Hematopoietic multipotent progenitor cell (in vitro differentiated cells): ENCODE measurements at places on chromosomes 3 and 15.

- DNase-seq, result no peak
Observed at GRCh38 chr15:73621286-73621826, 11.8 kb downstream of the NPTN start.

GRCh38 chr3:104628185-104628789 is 738.4 kb upstream of the ALCAM start:
- peak; percentile 56 for DNase-seq

- no peak for DNase-seq
Observed at GRCh38 chr3:111321786-111322185, 220.2 kb upstream of the CD96 start.

DNA sequence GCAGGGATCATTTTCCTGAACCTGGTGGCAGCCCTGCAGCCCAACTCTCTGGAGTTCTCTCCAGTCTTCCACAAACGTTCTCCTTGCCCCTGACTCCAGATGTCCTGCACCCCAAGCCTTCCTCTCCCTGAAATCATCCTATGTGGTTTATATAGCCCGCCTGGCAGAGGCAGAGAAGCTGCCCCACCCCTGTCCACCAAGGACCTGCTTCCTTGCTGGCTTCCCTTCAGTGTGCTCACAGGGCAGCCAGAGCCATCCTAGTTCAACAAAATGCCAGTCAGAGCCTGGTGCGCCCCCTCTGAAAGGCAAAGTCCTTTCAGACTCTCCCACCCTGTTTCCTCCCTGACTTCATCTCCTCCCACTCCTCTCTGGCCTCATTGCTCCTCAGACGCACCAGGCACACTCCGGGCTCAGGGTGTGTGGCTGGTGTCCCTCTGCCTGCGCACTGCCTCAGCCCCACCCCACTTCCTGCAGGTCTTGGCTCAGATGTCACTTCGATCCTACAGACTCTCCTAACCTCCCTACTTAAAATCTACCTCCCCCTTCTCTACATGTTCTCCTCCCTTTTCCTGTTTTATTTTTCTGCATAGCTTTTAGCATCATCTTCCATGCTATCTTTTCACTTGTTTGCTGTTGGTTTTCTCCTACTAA is 5.9 kb downstream of the KBTBD13 start:
- peak; percentile 25 for DNase-seq

DNA sequence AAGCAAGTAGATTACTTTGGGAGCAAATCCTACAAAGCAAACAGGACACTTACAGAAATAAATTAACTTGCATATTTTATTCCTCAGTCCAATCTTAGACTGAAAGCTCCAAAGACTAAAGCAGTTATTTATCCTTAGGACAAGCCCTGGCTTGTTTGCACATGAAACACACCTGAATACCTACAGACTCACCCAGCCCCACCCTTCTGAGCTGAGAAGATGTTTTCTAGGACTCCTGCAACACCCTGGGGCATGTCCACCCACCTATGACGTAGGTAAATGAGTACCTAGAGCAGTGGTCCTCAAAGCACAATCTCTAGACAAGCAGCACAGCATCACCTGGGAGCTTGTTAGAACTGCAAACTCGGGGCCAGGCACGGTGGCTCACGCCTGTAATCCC is 80.8 kb downstream of the ANXA2 start:
- DNase-seq, result no peak

- DNase-seq, result no peak
Observed at GRCh38 chr3:55765906-55766701, 279.0 kb upstream of the WNT5A start.

DNA sequence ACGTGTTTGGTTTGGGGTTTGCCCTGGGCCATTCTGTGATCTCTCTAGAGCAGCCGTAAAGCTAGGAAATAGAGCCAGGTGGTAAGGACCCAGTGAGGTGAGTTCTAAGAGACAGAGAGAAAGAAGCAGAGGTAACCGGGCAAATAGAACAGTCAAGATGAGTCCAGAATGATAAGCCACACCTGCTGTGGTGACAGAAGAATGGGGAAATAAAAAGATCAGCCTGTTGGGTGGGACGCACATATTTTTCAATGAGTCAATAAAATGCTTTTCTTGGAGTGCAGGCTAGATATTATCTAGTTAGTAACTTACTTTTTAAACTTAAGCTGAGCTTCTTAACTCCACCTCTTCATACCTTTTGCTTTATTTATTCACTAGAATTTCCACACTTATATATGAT is 135.0 kb downstream of the NFKBIZ start:
- DNase-seq, result no peak

- no peak for DNase-seq
Observed at GRCh38 chr3:175002732-175003143, 143.6 kb downstream of the NAALADL2 start.

DNA sequence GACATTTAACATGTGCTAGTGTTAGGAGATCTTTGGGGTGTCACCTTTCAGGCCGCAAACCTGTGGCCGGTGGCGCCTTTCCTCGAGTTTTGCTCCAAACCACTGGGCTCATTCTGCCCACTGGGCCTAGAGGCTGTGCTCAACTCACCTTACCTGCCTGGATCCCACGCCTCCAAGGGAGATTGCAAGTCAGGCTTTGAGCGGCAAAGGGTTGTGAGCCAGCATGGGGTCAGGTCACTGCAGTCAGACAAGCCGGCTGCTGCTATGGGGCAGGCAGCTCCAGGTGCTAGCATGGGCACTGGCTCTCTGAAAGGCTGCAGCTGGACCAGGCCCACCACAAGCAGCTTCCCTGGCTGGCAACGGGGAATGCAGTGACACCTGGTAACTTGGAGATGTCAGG is 265.5 kb downstream of the ZBBX start:
- no peak for DNase-seq

- DNase-seq, result no peak
Observed at GRCh38 chr3:139020036-139020867, 474 bp downstream of the PRR23B start.

DNA sequence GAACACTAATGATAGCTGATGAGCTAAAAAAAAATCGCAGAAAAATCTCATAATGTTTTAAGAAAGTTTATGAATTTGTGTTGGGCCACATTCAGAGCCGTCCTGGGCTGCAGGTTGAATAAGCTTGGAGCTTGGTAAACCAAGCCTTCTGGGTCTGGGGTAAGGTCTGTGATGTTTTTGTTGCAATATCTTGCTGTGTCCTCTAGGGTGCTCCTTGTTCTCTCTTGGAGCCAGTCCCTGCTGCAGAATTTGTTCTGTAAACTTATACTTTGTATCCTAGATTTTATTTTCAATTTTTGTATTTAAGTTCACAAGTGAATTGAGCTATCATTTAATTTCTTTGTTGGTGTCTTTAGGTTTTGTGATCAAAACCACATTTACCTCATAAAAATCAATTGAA is 143.7 kb downstream of the NR1D2 start:
- DNase-seq, result peak; percentile 11
